ENCODE measurements at places on chromosomes 7 and 10.

DNA sequence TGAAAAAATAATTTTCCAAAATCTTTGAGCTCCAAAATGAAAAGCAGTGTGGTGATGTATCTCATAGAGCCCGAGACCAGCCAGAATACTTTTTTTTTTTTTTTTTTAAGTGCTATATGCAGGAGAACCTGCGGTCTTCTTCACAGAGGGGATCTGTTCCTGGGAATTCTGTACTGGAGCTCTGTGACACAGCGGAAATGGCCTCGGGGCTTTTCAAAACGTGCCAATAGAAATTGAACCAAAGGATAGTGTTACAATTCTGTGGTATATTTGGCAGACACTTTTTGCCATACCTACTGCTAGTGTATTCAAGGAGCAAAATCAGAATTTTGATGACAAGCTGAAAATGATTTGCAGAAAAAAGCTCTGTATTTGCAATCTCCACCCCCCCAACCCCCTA lies 1429.3 kb upstream of the LRRTM3 start:
- no peak for DNase-seq

GRCh38 chr10:132394201-132394811 lies 2.7 kb upstream of the PWWP2B start:
- no peak for DNase-seq

- DNase-seq: no peak
These were observed 63.0 kb downstream of the ABRAXAS2 start for GRCh38 chr10:124864421-124865193.

GRCh38 chr7:135459076-135459475 lies 50.8 kb downstream of the CNOT4 start:
- no peak for DNase-seq

- no peak for DNase-seq
These were observed 38.8 kb downstream of the PRKAG2 start for GRCh38 chr7:151838072-151838471.

DNA sequence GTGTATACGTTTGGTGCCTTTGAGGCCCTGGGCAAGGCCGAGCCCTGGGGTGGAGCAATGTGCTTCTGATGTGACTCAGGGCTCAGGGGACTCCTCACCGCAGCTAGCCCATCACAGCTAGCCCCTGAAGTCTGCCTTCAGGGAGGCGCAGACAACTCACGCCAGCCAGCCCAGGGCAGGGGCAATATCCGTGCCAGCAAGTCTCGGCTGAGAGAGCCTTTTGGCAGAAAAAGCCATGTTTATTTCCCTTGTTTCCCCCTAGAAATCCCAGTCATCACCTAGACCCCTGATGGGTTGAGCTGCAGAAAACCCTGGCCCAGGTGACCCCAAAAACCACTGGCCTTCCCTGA lies 90.4 kb downstream of the CHST15 start:
- DNase-seq: no peak

- peak; percentile 70 for DNase-seq
These were observed 49.1 kb upstream of the ELN start for GRCh38 chr7:73978661-73979563.

GRCh38 chr10:92990615-92991014 lies 70.0 kb upstream of the CYP26C1 start:
- DNase-seq: no peak

DNA sequence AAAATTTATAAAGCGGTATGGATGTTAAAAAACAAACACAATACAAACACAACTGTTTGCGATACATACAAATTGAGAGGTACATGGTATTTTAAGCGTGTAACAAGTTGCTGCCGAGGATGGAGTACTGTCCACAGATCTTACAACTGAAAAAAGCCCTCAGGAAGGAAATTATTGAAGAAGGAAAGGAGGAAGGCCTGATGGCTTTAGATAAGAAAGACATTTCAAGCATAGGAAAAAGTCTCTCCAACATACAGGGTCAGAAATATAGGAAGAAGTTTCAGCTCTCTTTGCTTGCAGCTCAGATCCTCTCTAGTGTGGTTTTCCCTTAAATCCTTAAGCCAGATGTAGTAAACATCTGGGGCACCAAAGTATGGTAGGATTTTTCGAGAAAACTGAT lies 25.0 kb downstream of the RBM28 start:
- no peak for DNase-seq

DNA sequence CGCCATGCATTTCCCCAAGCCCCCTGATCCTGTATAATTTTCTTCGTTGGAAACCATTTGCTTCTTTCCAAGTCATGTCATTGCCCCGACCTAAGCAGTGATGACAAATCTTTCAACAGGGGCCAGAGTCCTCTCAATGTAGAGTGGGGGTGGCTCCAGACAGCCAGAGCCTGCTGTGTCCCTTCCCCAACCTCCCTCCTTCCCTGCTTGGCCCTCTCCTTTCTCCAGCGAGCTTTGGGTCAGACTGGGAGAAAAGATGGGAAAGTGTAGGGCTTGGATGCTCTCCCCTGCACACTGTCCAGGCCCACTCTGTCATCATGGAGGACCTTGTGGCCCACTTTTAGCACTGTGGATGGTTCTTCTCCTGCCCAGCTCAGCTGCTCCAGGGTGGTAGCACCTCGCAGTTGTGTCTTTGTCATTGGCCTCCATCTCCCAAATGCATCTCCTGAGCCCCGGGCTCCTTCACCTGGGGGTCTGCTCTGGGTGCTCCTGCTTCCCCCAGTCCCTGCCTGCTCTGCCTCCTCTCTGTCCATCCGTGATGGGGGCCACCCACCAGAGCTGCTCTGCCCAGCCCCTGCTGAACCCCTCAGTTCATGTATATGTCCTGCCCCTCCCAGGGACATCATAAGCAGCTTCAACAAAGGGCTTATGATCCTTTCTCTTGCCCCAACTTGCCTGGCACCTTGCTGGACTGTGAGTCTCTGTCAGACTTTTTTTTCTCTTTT lies 37.5 kb downstream of the BTBD16 start:
- no peak for DNase-seq

GRCh38 chr10:31687663-31688482 lies 240.8 kb downstream of the ARHGAP12 start:
- no peak for DNase-seq

- no peak for DNase-seq
These were observed 34.9 kb downstream of the FAM171A1 start for GRCh38 chr10:15336211-15336610.

DNA sequence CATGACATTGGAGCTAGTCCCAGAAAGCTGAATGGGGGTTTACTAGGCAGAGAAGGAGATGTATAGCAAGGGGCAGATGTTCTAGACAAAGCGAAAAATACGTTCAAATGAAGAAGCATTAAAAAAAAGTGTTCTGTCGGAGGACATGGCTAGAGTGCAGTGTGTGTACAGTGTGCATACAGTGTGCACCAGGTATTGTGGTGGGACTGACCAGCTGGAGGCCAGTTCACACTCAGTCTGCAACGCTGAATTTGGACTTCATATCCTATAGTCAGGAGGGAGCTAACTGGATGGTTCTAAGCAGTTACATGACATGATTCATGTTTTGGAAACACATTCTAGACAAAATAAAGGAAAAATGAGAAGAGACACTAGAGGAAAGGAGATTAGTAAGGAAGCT lies 8.8 kb downstream of the BBIP1 start:
- no peak for DNase-seq

GRCh38 chr10:45557275-45557905 lies 115.2 kb downstream of the ZFAND4 start:
- DNase-seq: no peak

DNA sequence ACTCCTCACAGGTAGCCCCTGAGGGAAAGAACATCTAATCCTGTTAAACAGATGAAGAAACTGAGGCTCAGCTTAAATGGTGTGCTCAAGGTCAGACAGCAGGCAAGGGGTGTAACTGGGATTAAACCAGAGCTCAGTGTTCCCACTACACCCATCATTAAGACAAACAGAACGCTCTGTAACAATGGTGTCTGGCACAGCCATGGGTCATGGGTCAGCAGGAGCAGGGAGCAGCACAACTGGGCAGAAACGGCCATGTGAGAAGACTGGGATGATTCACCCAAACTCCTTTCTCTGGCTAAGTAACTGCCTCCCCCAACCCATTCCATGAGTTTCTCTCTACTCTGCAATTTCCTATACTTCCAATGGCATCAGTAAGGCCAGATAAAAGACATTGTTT lies 85.5 kb upstream of the PDE1C start:
- no peak for DNase-seq

GRCh38 chr10:77636282-77636966 lies 1.2 kb downstream of the KCNMA1 start:
- DNase-seq: peak; percentile 8

GRCh38 chr7:95996886-95997285 lies 224.5 kb downstream of the DYNC1I1 start:
- DNase-seq: no peak

DNA sequence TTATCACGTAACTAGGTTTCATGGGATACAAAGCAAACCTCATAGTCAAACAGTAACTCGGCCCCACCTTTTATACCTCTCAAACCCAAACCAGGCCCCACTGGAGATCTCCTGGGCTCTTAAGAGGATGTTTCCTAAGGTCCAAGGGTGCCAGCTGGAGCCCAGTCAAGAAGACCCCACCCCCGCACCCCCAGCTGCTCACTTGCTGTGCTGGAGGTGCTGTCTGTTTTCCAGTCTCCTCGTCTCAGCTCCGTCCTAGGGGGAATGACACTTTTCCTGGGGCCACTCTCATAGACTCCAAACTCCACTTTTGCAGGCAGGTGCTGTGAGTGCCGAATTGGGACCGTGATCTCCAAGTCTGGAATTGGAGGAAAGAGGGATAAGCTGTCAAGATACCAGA lies 22.7 kb upstream of the TM9SF3 start:
- no peak for DNase-seq

GRCh38 chr7:4085937-4086691 lies 596.0 kb upstream of the FOXK1 start:
- no peak for DNase-seq

GRCh38 chr10:19638896-19639233 lies 177.4 kb upstream of the PLXDC2 start:
- DNase-seq: no peak

- DNase-seq: peak; percentile 30
These were observed 285.6 kb upstream of the POM121L12 start for GRCh38 chr7:52749880-52750279.

- DNase-seq: no peak
These were observed 186.0 kb downstream of the JAZF1 start for GRCh38 chr7:27994639-27995038.

DNA sequence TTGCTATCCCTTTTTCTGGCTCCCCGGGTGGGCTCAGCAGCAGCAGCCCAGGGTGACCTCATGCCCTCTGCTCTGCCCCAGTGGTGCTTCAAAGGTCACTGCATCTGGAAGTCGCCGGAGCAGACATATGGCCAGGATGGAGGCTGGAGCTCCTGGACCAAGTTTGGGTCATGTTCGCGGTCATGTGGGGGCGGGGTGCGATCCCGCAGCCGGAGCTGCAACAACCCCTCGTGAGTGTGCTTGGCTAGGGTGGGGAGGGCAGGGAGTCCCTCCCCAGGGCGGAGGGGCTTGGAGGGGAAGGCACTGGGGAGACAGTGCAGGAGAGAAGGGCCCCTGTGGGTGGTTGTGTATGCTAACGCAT lies 46.4 kb downstream of the TBATA start:
- DNase-seq: no peak

DNA sequence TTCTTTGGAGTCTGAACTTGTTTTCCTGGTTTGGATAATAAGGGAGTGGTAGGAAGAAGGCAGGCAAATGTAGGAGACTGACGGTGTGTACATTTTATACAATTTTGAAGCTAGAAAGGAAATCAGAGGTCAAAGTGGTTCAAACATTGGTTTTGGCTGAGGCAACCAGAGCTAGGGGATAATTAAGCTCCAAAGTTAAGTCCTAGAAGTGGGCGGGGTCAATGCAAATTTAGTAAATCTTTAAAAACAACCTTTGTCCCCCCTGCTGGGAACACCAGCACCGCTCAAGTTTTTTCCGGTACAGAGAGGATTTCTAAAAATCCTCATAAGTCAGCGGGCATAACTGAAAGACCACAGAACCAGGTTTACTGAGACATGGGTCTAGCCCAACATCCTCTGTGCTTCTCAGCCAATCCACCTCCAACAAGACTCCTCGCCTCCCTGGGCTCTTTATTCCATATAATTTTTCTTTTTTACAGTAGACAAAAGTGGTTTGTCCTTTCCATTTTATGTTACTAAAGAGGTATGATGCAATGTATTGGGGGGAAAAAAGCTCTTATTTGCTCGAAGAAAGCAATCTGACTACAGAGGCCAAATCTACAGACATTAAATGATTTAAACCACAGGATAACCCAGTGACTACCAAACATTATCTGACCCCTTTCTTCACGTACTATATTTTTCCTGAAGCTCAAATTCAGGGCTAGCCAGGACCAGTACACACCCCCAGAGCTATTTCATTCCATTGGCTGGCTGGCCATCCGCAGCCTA lies 1.6 kb downstream of the GLUD1 start:
- DNase-seq: peak; percentile 59

- peak; percentile 67 for DNase-seq
These were observed 422.4 kb upstream of the STEAP1 start for GRCh38 chr7:89731751-89732445.

GRCh38 chr10:3151889-3152565 lies 20.6 kb downstream of the PITRM1 start:
- DNase-seq: no peak

DNA sequence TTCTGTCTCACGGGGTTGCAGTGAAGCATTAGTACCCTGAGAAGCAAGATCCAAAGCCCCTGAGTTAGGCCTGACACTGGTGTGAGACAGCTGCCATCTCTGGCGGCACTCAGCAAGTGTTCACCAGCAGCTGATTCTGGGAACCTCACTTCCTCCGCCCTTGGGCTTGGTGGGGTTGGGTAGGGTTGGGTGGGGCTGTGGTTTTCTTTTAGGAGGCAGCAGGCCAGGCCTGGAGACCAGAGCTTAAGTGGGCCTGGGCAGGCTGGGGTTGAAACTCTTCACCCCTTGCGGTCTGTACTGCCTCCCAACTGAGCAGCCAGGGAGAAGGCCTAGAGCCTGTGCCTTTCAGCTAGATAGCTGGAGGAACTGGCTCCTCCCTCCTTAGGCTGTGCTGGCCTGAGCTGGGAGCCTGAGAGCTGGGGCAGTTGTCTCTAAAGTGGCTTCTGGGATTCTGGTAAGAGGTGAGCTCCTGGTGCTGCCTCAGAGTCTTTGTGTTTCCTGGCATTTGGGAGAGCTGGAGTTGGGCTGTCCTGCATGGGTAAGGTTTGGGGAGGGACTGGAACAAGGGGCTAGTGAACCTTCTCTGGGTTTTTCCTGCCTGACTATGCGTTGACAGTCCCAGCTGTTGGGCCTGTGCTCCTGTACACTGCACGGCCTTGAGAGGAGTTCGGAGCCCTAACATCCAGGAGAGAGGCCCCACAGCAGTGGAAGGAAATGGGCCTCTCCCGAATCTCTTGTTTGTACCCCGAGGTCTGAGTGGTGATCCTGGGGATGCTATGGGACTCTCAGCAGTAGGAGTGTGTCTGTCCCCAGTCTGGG lies 5.1 kb downstream of the TSPAN14 start:
- no peak for DNase-seq

- DNase-seq: no peak
These were observed 28.7 kb downstream of the ICA1 start for GRCh38 chr7:8232999-8233847.
